Colonic mucosa (tissue), 4 donors: ENCODE measurements at places on chromosomes 1 and 21. TPM values are rescaled to one million over a fixed set of nuclear protein-coding genes. Genes with fewer than 3 reads are reported as not detected.

- DNase-seq, result no peak
Observed at GRCh38 chr1:919271-919872, 4.4 kb upstream of the SAMD11 start.

The S100A16 gene
- 232 TPM for total RNA-seq

DNA sequence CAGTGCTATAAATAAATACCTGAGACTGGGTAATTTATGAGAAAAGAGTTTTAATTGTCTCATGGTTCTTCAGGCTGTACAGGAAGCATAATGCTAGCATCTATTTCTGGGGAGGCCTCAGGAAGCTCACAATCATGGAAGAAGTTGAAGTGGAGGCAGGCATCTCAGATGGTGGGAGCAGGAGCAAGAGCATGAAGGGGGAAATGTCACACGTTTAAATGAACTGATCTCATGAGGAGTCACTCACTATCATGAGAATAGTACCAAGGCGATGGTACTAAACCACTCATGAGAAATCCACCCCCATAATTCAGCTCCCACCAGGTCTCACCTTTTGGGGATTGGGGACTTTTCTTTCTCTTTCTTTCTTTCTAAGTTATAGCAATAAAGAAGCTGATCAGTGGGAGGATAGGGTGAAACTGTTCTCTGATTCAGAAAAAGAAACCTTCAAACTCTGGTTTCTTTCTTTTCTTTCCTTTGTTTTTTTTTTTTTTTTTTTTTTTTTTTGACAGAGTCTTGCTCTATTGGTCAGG lies 17.1 kb upstream of the SPAG17 start:
- DNase-seq, result no peak

DNA sequence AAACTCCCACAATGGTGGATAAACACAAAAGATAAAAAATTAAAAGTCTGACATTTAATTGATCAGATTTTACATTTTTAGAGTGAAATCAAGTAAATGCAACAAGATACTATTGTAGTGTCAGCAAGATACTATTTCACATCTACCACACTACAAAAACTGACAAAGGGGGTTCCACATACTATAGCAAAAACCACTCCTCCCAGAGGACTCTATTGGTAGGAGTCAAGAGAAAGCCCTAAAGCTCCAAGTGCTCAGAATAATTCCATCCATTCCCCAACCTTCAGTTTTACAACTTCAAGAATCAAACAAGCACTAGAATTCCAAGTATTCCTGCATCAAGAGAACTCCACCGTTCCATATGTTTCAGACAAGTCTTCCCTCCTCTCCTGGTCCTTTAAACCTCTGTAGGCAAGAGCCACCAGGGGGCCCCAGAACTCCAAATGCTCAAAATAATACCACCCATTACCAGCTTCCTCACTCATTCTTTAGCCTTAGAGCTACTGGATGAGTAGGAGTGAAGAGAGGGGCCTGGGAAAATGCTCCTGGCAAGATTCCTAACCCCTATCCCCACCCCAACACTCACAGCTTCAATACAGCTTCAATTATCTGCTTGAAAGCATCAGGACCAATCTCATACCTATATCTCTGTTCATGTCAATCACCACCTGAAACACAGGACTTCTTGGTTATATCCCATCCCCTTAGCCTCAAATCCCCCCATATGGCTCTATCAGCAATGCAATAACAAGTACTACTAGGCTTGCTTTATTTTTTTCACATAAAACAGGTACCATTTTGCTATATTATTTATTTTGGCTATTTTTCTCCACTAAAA lies 9.9 kb downstream of the TOR1AIP2 start:
- peak; percentile 47 for DNase-seq

DNA sequence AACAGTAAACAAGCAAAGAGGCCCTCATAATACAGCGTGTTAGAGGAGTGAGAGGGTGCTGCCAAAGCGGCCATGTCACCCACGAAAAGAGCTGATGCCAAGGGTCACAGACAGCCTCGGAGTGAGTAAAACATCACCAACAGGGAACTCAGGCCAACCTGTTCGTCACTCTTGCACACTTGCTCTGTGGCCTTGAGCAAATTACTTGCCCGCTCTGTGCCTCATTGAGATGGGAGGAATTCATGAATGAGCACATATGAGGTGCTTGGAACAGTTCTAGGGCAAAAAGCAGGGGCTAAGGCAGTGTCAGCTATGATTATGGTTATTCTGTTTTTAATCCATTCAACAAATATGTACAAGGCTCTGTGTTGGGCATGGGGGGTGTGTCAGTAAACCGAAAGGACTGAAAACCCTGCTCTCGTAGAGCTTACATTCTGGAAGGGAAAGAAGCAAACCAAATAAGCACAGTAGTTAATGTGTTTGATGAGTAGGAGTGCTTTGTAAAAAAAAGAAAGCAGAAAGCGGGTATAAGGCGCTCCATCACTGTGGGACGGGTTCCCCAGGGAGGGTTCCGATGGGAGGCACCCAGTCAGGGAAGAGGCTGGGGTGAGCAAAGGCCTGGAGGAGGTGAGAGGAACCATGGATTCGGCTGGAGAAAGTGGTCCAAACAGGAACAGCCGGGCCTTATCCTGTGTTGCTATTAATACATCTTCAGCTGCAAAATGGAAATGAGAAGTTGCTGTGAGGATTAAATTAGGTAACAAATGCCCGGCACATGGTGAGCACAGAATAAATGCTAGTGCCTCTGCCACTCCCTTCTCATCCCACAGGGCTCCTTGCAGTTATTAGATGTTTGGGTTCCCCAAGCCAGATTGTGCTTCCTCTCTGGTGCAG lies 39.5 kb upstream of the RD3 start:
- DNase-seq, result no peak

The EXO1 gene
- 17.6 TPM for total RNA-seq

- DNase-seq, result no peak
Observed at GRCh38 chr21:26210614-26211013, 40.0 kb upstream of the APP start.

DNA sequence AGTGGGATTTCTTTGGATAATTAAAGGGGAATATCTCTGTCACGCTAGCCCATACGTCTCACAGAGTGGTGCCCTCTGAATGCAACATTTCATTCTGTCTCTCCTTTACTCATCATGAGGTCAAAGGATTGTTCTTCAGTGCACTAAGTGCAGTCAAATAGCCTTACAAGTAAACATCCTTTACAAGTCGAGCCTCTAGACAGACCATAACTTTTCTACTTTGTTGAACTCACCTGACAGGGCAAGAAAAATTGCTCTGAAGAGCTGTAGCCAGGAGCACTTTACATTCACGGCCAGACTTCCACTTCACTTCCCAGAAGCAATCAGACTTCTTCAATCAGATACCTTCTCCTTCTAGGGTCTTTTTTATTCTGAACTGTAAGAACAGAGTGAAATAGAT lies 768.0 kb upstream of the TMPRSS15 start:
- no peak for DNase-seq

The OR10Z1 gene
- not detected for total RNA-seq

The S100A2 gene
- 1.0 TPM for total RNA-seq

GRCh38 chr1:57377339-57378139 lies 46.3 kb downstream of the DAB1 start:
- DNase-seq, result no peak

The NGF gene
- total RNA-seq, result 0.64 TPM

The FCGR1A gene
- total RNA-seq, result 2.7 TPM

- DNase-seq, result no peak
Observed at GRCh38 chr1:48450505-48450904, 21.5 kb downstream of the SPATA6 start.

The PRAMEF18 gene
- not detected for total RNA-seq

DNA sequence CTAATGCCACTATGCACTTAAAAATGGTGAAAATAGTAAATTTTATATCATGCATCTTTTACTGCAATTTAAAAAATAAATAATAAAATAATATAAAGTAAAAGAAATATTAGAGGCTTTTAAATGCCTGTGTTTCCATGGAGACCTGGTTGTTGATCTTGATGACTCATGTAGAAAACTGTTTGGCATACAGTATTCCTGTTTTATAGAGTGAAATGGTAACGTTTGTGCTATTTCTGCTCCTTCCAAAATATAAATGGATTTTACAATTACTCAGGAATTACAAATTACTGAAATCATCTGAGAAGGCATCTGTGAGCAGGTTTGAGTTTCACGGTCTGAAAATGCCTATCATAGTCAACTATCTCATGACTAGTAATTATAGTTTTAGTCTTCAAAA lies 98.4 kb upstream of the USP25 start:
- DNase-seq, result no peak

- no peak for DNase-seq
Observed at GRCh38 chr1:1567152-1567875, 7.3 kb downstream of the SSU72 start.

DNA sequence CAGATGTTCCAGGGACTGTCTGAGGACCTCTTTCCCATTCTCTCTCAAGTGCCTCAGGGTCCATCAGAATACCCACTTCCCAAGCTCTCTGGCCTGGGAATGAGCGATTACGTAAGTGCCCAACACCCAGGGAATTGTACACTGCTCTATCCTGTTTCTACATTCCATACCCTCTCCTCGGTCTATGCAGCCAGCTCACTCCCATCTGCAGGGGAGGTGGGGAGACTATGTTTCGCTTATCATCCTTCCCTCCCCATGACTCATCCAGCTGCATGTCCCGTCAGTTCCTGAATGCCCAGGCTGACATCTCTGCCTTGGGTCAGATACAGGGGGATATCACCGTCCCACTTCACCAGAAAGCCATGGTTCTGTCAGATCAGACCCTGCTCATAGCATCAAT lies 34.5 kb upstream of the CD1D start:
- no peak for DNase-seq
